Fibroblast of pulmonary artery (primary cell): ENCODE measurements at places on chromosomes 5 and 9.

- DNase-seq = peak; percentile 91
Measured at GRCh38 chr9:91424403-91425176, 958 bp upstream of the NFIL3 start.

DNA sequence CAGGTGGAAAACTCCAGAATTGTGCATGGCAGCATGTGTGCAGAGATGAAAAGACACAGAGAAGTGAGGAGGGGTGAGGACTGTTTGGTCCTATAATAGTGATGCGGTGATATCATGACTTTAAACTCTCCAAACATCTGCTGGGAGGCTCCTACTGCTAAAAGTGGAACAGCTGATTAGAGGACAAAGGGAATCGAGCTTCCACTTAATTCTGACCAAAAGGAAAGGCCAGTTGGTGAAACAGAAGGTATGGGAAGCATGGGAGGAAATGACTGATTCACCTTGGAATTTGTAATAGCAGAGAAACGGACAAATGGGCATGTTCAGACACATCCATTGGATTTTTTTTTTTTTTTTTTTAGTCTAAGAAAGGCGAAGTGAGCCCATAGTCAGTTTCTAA is 67.5 kb upstream of the MAMDC2 start:
- peak; percentile 96 for DNase-seq

DNA sequence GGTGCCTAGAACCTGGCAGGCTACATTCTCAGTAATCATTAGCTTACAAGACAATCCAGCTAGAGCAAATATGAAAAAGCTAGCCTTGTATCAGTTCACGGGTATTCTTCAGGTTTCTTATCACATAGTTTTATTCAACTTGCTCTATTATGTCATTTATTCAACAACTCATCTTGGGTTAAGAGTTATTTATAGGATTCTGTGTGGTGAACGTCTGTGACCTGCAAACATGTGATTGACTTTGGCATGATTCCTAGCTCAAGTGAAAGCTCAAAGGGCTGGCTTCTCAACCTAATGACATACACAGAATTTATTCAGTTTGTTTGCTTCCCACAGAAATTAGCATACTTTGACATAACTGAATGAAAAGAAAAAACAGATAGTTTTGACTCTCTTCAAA is 173.1 kb downstream of the PLPPR1 start:
- DNase-seq = no peak

GRCh38 chr5:133728475-133728874 is 116.1 kb upstream of the FSTL4 start:
- no peak for DNase-seq

DNA sequence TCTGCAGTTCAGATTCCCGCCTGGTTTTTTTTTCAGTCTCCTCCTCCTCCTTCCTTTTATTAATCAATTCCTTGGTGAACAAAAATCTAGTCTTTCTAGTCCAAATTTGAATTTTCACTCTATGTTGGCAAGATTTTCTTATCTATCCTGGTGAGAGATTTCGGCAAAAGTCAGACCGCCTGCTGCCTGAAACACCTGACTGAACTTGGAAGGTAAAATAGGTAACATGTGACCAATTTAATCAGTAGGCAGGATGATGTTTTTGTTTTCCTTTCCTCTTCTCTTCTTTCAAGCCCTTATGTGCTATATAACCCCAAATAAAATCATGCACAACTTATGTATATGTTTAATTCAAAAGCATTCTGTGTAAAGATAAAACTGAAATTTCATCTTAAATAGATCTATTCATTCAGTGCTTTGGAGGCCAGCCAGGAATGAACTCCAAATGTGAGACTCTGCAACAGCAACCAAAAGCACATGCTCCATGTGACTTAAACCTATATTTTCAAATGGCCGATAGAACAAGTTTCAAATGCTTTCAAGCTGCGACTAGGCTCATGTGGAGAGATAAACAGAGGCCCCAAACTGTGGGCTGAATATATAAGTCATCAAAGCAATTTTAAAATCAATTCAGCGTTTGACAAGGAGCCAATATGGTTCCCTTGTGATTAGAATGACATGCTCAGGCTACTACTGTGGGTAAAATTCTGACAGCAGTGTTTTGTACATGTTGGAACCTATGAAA is 100.4 kb upstream of the SEMA6A start:
- DNase-seq = no peak

GRCh38 chr5:83026516-83026915 is 50.7 kb downstream of the TMEM167A start:
- no peak for DNase-seq

- no peak for DNase-seq
Measured at GRCh38 chr9:96858670-96859069, 4.4 kb upstream of the ZNF782 start.

GRCh38 chr5:120396186-120396585 is 67.9 kb upstream of the PRR16 start:
- DNase-seq = peak; percentile 24

GRCh38 chr9:133658442-133659431 is 22.6 kb downstream of the DBH start:
- DNase-seq = peak; percentile 25

GRCh38 chr5:93925321-93925720 is 183.9 kb upstream of the POU5F2 start:
- peak; percentile 16 for DNase-seq

DNA sequence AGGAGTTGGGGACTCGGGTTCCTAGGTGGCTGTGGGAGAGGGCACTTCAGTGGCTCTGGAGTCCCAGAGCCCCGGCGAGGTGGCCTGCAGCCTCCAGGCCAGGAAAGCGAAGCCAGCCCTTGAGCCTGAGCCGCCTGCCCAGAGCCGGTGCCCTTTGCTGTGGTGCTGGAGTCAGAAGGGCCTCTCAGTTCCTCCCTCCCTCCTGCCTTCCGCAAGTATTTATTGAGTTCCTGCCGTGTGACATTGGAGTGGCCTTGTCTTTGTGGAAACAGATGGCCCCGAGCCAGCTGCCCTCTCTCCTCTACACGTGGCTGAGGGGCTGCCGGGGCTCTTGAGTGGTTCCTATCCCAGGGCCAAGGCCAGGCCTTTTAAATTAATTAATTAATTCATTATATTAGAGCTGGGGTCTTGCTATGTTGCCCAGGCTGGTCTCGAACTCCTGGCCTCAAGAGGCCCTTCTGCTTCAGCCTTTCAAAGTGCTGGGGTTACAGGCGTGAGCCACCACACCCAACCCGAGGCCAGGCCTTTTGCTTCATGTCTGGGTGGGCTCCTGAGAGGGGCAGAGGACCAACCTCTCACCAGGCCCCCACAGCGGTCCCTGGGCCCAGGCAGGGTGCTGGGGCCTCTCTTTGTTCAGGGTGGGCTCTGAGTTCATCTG is 45.6 kb upstream of the IER5L start:
- no peak for DNase-seq

DNA sequence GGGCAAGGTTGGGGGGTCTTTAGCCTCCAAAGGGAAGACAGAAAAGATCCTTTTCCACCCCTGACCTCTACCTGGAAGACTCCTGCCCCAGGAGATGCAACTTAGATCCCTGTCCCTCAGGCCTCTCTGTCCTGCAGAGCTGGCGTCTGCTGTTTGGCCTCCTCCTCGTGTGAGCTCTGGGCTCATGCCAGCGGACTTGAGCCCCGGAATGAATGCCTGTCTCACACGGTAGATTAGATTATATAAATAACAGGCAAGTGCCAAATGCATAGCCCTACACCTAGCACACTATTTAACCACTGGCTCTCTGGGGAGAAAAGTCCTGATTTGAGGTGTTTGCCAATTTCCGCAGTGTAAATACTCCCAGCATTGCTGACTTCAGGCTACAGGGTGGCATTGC is 1.4 kb upstream of the WNK2 start:
- DNase-seq = no peak

- DNase-seq = no peak
Measured at GRCh38 chr5:56849671-56850070, 34.3 kb downstream of the MAP3K1 start.

DNA sequence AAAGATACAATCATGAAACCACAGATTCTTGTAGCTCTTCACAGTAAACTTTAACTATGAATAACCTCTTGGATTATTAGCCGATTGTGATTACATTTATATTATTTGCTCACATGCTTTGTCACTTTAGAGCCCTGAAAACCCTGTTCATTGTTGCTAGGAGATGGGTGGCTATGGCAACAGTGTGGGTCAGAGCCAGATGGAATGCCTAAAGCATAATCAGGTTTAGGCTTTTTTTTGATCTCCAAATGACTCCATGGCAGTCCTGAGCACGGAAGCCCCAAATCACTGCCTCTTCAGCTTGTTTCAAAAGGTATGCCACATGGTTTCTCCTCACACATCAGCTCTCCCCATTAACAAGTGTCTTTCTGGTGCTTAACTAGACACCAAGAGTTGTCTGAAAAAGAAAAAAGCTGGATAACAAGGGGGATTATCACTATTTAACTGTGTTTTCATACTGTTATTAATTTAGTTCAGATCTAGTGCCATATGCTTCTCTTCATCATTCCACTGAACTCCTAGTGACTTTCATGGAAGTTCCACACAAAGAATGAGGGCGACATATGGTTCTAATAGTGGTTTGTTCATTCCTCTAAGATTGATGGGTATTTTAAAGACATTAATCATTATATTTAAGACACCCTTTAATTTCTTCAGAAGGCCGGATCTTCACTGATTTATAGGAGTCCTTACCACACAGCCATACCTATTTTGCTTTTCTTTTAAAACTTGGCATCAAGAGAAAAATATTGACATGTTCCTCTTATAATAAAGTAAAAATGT is 88.8 kb upstream of the PAM start:
- no peak for DNase-seq

DNA sequence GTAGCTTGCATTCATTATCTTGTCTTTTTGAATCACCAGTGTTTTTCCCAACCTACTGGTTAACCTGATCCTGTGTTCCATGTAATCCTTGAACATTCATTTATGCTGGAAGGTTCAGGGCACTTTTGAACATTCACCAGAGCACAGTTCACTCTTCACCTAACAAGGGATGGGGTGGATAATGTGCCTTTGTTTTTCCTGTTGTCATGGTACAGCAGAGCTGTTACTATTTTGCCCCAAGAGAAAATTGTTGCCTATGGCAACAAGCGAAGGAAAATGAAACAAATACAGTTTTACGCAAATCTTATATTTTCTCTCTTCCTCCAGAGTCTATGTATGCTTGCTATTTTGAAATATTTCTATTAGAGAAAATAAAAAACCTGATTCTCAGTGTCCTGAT is 60.3 kb upstream of the RIOK2 start:
- peak; percentile 38 for DNase-seq

DNA sequence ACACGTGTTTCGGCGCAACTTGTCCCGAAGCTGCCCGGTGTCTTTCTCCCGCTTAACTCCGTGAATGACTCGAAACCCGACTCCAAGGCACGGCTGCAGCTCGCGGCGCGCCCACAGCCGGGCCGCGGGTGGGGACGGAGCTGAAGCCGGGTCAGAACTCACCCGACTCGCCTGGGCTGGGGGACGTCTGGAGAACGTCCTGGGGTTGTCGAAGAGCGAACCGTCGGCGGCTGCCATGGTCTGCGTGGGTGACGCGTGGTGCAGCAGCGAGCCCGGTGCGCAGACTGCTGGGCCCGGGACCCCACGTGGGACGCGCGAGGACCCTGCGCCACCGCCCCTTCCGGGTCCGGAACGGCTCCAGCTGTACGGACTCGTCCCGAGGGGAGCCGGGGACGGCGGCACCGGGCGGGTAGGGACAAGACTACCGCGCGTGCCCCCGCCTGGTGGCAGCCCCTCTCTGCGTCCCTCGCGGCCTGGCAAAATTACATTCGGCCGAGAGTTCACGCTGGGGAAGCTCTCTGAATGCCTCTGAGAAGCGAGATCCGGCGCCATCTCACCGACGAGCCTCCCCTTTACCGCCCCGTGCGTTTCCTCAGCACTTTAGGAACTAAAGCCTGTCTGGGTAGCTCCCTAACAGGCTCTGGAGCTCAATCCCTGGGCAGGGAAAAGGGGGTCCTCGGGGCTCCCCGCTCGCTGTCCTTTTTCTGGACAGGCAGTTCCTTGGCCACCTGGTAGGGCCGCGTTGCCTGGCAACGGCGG is at the start of gene DDX31:
TSS of gene DDX31 (minus strand) at position 286 of the 759 bp plus-strand sequence. CDS start at position 237, 49 bp downstream.
- peak; percentile 80 for DNase-seq

- no peak for DNase-seq
Measured at GRCh38 chr9:72894342-72894741, 58.5 kb downstream of the ALDH1A1 start.

GRCh38 chr9:93619272-93619775 is 42.9 kb downstream of the PHF2 start:
- no peak for DNase-seq

DNA sequence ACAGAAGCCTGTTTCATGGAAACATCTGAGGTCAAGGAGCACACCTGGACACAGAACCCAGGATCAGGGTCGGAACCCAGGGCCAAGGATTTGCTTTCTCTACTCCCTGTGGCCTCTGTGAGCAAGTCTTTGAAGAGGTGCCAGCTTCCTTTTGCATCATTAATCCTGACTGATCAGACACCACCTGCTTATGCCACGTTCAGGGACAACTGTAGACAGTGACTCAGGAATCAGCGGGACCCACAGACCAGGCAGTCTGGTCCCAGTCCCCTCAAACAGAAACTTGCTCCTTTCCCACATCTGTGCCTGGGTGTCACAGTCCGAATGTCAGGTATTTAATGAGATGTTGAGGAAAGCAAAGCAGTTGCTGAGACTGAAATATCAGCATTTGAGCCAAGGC is 154.8 kb downstream of the SGCD start:
- no peak for DNase-seq

DNA sequence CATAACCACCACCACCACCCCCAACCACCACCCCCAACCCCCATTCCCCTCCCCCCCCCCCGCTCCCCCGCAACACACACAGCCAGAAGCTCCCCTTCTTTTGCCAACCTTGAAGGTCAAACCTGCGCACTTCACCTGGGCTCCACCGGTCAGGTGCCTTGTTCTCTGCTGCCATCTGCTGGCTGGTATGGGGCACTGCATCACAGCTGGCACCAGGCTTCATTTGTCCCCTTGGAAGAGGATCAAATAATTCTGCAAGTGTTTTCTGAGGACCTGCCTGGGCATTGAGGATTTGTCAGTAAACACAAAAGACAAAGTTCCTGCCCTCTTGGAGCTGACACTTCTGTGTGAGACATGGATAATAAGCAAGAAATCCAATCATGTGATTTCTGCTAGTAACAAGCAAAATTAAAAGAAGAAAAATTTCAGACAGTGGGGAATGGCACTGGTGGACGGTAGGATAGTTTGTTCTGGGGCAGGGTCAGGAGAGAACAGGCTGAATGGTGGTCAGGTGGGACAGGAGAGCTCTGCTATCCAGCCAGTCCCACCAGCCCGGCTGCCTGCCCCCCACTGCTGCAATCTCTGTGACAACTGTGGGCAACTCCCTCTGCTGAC is 55.6 kb upstream of the LMX1B start:
- DNase-seq = peak; percentile 50

- DNase-seq = no peak
Measured at GRCh38 chr9:7145361-7146069, 387.7 kb downstream of the KDM4C start.

GRCh38 chr9:113221800-113222481 is 597 bp downstream of the SLC31A1 start:
- no peak for DNase-seq

GRCh38 chr9:75855509-75855908 is 35.0 kb upstream of the PCSK5 start:
- DNase-seq = peak; percentile 28
